ENCODE measurements at places on chromosomes 6 and 20.

DNA sequence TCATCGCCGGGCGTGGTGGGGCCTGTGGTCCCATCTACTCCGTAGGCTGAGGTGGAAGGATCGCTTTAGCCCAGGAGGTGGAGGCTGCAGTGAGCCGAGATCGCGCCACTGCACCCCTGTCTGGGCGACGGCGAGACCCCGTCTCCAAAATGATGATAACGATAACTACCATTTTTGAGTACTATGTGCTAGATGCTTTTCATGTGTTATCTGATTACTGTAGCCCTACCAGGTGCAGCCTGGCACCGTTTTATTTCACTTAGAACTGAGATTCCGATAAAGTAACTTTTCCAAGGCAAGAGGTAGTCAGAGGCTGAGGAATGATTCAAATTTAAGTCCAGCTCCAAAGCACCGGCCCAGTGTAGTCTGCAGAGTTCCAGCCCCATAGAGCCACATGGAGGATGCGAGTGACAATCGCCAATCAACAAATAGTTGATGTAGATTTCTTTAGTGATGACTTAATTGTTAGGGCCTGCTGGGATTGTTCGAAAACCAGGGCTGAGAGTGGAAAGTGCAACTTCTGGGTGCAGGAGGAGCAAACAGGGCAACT, 727 bp downstream of the ERMARD start:
- no peak for DNase-seq

DNA sequence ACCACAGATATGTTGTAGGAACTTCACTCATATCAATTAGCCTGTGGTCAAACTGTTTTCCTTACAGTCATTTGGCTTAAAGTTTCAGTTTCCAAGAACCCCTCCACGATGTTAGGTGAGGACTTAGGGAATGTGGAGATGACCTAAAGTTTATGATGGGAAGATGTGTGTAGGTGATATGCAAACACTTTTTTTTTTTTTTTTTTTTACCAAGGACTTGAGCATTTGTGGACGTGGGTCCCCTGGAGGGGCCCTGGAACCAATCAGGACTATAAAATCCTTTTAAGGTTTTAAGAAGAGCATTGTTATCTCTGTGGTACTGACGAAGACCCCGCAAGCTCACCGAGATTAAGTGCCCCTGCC, 478 bp upstream of the MTHFD1L start:
- DNase-seq: no peak

- DNase-seq: no peak
Measured at GRCh38 chr6:157194643-157195042, 128.7 kb downstream of the TMEM242 start.

GRCh38 chr6:35484921-35485392, 11.9 kb downstream of the TEAD3 start:
- DNase-seq: no peak

DNA sequence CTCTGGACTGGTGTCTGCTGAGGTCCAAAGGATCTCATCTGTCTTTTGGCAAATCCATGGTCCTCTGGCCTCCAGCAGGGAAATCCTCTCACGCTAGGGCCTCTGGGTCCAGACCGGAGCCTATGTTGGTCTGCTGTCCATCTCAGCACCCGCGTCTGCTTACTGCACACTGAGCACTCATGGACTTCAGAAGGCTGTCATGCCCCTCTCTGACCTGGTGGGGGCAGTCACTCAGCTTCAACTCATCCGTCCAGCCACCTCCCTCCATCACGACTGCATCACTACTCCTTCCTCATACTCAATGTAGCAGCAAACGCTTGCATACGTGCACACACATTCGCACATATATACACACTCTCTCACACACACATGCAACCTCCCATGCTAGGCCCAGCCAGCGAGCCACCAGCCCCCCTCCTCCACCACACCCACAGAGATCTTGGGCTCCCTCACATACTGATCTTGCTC, 33.3 kb downstream of the GABRR2 start:
- peak; percentile 46 for DNase-seq

GRCh38 chr6:147776631-147777213, 268.2 kb downstream of the SAMD5 start:
- DNase-seq: no peak

GRCh38 chr20:50274570-50275430, 84.2 kb downstream of the CEBPB start:
- DNase-seq: no peak

DNA sequence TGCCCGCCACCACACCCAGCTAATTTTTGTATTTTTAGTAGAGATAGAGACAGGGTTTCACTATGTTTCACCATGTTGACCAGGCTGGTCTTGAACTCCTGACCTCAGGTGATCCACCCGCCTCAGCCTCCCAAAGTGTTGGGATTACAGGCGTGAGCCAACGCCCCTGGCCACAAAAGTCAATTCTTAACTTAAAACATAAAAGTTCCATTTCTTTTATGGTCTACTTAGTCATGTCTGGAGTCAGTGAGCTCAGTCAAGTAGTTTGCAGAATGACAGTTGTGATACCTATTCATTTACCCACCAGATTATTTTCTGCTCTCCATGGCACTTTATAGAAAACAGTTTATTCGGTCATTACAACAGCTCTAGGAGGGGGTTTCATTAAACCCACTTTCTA, 103.1 kb upstream of the ESR1 start:
- no peak for DNase-seq

- DNase-seq: peak; percentile 37
Measured at GRCh38 chr20:59598625-59599310, 5.6 kb upstream of the PHACTR3 start.

DNA sequence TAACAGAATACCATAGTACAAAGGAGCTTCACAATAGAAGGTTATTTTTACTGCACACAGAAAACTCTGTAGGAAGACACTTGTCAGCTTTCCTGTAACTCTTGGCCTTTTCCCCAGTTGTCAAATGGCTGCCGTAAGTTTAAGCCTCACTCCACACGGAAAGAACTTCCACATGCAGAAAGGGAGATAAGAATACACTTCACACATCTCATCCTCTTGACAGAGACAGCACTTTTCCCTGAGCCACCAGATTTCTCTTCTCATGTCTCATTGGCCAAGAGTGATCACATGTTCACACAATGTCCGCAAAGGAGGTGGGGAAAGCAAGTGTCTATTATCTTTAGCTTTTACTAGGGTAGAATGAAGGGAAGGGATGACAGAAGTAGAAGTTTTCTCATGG, 540.7 kb downstream of the HAO1 start:
- DNase-seq: no peak

DNA sequence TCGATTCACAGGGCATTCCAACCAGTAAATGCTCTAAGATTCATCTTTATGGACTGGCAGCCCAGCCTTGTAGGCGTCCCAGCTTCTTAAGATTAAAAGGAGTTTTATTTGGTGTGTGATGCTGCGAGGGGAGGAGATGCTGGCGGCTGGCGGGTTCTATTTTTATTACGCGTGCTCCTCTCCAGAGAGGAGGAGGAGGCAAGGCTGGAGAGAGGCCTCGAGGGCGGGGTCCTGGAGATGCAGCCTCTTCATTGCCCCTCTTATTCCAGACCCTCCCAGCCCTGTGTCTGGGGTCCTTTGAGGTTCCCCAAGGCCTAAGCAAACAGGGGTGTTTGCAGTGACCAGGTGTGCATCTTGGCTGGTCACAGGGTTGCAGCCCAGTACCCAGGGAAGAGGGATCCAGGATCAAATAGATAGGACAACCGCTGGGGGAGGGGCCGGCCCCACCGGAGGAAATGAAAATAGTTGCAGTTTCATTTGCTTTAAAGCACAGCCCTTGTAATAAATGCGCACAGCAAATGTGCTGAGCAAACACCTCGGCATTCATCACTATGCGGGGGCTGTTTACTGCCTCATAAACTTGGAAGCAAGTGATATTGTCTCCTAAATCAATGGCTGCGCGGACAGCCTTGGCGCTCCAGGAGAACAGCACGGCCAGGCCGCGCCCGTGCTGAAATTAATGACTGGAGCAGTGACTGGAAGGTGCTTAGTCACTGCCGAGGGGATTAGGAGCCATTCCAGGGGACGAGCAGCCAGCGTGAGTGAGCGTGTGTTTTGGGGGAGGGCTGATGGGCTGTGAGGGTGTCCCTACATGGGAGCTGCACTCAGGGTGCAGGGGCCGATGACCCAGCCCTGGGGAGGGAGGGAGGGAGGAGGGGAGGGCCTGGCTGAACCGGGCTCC, 83.0 kb downstream of the TMEM242 start:
- no peak for DNase-seq

DNA sequence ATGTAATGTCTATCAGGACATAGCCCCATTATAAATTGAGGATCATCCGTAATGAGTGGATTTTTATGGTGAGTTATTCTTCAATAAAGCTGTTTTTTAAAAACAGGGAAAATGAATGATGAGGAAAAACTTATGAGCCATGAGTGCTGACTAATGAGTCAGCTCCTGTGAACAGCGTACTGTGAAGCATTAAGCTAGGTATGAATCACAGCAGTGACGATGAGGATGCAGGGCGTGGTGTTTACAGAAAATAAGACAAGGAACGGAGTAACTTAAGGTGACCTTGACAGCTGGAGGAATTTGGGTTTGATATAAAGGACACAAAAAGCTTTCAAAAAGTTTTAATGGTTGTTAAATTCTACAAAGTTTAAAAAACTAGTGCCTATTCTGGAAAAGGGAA, 96.3 kb downstream of the FOXF2 start:
- no peak for DNase-seq

- no peak for DNase-seq
Measured at GRCh38 chr6:20117474-20117873, 94.8 kb downstream of the MBOAT1 start.

GRCh38 chr20:20566516-20566915, 145.9 kb downstream of the RALGAPA2 start:
- DNase-seq: no peak

DNA sequence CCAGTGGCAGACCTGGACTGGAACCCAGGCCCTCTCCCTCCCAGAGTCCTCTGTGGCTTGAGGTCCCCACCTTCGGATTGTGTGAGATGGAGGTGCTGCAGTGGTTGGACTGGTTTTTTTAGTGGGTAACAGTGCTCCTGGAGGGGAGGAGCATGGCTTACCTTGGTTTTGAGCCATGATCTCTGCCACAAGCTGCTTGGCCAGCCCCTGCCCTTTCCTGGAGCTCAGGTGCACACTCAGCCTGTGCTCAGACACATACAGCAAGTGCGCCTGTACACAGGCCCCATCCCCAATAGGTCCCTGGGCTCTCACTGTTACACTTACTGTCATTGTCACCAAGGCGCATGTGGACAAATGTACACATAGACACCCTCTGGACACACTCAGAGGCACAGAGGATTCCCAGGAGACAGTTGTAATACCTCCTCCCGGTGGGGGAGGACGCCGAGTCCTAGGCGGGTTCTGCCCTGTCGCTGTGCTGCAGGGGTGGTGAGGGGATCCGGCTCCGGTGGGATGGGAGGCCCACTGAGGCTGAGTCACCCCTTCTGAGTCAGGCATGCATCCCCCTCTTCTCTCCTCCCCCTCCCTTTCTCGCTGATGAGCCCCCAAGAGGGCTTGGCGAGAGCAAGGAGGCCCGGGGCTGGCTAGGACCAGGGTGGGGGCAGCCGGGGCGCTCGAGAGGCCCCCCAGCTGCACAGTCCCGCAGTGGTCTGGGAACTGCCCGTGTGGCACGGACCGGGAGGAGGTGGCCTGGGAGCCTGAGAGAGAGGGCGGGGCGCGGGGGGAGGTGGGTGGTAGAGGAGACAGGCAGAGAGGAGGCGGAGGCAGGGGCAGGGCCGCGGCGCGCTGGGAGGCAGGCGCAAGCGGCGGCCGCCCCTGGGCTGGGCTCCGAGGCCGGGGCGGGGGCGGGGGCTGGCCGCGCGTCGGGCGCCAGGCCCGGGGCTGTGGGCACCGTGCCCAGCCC, 522 bp upstream of the EPB41L1 start:
- peak; percentile 96 for DNase-seq

- no peak for DNase-seq
Measured at GRCh38 chr6:46763466-46763865, 16.7 kb downstream of the ANKRD66 start.

GRCh38 chr6:36492621-36493020, 49.8 kb downstream of the KCTD20 start:
- no peak for DNase-seq

- DNase-seq: peak; percentile 39
Measured at GRCh38 chr6:121042766-121043165, 291.5 kb downstream of the TBC1D32 start.

DNA sequence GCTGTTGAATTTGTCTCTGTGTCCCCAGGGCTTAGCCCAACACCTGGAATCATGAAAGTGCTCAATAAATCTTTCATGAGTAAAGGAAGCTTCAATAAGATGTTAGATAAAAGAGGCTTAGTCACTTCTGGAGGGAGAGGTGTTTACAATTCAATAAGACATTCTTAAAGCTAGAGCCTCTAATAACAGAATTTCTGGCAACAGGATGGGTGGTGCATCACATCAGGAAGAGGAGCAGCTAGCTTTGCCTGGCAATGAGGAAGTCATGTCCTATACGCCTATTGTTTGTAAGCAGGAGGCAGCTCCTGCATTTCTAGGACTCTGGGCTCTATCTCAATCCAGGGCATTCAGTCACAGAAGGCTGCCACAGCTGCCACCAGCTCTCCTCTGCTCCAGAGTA, 638.5 kb downstream of the EPM2A start:
- DNase-seq: no peak

GRCh38 chr6:162712694-162713093, 14.9 kb downstream of the PRKN start:
- DNase-seq: no peak

- DNase-seq: no peak
Measured at GRCh38 chr6:119426619-119427018, 77.1 kb upstream of the MAN1A1 start.

GRCh38 chr6:37106982-37107491, 62.9 kb upstream of the PIM1 start:
- no peak for DNase-seq

DNA sequence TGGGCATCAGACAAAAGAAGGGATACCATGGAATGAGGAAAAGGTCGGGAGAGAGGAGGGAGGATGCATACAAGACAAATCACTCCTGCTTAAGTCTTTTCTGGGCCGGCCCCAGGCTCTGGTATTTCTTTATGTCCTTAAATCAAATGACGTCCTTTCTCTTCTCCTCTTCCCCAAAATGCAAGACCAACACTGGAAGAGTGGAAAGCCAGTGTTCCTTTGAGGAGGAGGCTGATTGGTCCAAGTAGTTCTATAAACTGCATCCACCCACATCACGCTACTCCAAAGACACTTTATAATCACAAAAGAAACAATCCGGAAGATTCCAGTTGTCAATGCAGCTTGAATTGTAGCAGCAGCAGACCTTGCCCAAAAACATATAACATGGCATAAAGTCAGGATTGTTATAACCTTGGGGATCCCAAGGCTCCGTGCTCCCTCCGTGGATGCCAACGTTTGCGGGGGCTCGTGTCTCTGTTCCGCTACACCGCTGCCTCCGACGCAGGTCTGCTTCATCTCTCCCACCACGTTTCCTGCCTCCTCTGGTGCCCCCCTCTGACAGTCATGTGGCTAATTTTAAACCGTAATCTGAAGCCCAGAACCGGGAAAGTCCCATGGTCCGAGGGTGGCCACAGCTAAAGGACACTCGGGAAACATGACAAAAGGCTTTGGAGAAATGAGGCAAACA, 47.1 kb downstream of the MCUR1 start:
- peak; percentile 42 for DNase-seq

GRCh38 chr6:117555882-117556498, 46.3 kb downstream of the GOPC start:
- peak; percentile 38 for DNase-seq

GRCh38 chr6:71651636-71652035, 234.7 kb upstream of the RIMS1 start:
- no peak for DNase-seq
